ENCODE measurements at places on chromosomes 4 and X. TPM values are rescaled to one million over a fixed set of nuclear protein-coding genes. Genes with fewer than 3 reads are reported as not detected.
A peak's percentile ranks its signal among the peaks of the same experiment; 100 is the strongest.

Gene YY2
- polyA plus RNA-seq = 2.8 TPM

Gene CLNK
- polyA plus RNA-seq = 0.52 TPM

Gene FOXR2
- 0.22 TPM for polyA plus RNA-seq

Gene GABRQ
- polyA plus RNA-seq = 0.40 TPM

Gene EBP
- 110 TPM for polyA plus RNA-seq

Gene SASH3
- 11.4 TPM for polyA plus RNA-seq

Gene SAT1
- 763 TPM for polyA plus RNA-seq

Gene CNGA1
- 4.7 TPM for polyA plus RNA-seq

Gene TMEM31
- 0.43 TPM for polyA plus RNA-seq

Gene FGFR3
- polyA plus RNA-seq = 228 TPM

Gene GPR50
- polyA plus RNA-seq = not detected

Gene LONRF3
- 3.0 TPM for polyA plus RNA-seq

Gene STAG2
- polyA plus RNA-seq = 70.0 TPM

Gene NPY5R
- 0.22 TPM for polyA plus RNA-seq

Gene DGAT2L6
- not detected for polyA plus RNA-seq

Gene XG
- polyA plus RNA-seq = 0.06 TPM

DNA sequence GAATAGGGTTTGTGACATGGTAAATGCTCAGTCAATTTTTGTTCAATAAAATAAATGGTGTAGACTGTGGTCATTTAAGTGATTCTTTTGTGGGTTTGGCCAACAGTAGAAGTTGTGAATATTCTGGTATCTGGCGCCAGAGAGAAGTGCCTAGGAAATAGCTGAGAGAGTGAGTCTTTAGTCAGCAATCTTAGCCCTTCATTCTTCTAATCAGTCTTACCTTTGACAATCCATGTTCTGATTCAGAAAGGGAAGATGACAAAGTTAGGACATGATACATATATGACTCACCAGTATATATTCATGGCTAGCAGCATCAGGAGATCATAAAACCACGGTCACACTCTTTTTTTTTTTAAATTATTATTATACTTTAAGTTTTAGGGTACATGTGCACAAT is 141.8 kb upstream of the PCDH18 start:
- no peak for DNase-seq

DNA sequence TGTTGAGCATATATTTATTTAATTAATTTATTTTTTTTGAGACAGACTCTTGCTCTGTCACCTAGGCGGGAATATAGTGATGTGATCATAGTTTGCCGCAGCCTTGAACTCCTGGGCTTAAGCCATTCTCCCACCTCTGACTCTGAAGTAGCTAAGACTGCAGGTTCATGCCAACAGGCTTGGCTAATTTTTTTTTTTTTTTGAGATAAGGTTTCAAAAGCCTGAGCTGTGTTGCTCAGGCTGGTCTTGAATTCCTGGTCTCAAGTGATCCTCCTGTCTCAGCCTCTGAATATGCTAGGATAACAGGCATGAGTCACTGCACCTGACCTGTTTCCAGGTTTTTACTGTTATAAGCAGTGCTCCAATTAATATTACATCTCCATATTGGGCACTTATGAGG is 4.8 kb downstream of the ADD1 start:
- DNase-seq = peak; percentile 24

DNA sequence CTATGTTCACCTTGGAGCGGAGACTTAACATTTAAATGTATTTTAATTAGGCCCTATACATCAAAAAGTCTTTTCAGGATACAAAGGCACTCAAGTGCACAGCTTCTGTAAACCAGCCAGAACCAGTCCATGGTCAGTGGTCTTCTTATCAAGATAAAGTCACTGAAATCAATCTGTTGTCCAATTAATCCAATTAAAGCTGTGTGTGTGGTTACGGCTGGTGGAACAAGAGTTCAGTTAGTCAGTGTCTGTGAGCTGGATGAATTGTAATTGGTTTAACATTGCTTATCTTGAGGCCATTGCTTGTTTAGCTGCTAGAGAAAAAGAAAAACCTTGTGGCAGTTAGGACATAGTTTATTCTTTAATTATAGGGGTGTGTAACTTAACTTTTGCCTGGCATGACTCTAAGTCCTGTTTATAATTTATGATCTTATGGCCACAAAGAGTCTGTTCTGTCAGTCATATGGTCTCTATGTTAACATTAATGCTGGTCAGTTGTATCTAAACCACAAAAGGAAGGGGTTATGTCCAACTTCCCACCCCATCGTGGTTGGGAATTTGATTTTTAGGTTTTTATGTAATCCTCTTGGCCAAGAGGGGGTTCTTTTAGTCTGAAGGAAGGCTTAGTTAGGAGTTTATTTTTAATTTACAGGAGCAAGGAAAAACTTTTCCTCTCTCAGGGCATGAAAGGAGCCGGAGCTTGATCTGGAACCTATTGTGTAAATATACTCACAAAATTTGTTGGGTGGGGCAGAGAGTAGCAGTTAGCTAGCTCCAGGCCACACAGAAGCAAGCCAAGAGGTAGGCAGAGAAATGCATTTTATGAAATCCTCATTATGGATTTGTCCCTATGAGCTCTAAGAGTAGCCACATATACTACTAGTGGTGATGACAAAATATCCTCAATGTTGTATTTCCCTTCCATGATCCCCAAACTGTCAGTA is 665.7 kb upstream of the ACTRT1 start:
- no peak for DNase-seq

DNA sequence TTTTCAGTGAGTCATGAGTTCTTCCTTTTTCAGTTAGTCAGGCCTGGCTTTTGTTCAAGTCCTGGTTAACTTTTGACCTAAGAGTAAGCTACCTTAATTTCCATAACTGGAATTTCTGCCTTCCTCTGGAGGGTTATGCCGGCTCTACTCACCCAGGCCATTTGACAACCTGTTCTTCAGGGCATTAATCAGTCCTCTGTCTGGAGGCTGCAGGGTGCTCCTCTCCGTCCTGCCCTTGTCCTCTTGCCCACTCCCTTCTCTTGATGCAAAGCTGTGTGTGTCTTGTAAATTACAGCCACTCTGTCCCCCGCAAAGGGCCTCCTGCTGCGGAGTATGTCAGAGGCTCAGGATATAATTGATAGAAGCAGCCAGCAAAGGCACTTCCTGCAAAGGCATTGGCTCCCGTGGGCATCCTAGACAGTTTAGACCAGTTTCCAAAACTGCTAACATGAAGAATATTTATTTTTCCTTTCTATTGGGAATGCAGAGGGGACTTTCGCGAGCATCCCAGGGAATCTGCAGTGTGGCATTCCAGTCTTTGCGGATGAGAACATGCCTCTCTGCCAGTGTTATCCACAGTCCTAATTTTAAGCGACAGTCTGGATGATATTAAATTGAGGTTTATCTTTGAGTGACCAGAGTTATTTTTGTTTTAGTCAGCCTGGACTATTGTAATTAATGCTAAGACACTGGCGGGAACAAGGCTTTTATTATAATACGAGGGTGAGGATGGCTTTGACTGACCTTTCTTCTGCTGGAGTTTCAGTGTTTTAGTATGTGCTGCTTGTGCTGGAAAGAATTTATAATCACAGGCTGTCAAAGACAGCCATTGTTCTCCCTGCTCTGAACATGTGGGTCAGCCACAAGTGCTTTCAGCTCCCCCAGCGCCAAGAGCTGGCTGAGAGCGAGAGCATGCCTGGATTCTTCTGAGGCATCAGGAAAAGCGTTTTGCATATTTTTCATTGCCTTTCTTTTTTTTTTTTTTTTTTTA is 74.2 kb downstream of the LIMCH1 start:
- peak; percentile 27 for DNase-seq

- DNase-seq = no peak
Observed at GRCh38 chrX:21837056-21837455, 2.4 kb upstream of the MBTPS2 start.

DNA sequence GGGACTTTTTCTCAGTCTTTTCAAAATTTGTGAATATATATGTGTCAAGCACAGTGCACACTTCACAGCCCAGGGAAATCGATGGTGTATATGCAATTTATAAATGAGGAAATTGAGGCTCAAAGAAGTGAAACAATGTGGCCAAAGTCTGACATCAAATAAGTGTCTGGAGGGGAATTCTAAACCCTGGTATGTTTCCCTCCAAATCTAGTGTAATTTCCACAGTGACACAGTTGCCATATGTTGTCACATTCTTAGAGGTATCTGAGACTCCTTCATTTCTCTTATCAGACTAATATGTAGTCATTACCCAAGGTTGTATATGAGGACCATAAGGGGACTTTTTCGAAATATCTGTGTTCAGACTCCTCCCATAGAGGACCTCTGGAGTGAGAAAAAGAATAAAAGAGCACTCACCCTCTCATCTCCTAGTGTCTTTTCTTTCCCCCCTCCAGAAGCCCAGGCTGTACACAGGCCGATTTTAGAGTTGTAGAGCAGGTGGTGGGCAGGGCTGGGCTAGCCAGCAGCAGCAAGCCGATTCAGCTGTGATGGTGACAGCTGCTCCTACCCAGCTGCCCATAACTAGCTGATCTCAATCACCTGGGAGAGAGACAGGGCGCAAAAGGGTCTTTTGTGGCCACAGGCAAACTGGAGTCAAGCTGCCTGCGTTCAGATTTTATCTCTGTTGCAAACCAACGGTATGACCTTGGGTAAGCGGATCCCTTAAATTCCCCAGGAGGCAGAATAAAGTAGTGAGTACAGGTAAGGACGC is 55.1 kb downstream of the CLCN5 start:
- no peak for DNase-seq

GRCh38 chr4:163091685-163092034 is 75.0 kb downstream of the NAF1 start:
- no peak for DNase-seq
